NCI-H460 (cell line): ENCODE measurements at places on chromosomes 1 and 21. TPM values are rescaled to one million over a fixed set of nuclear protein-coding genes. Genes with fewer than 3 reads are reported as not detected.

DNA sequence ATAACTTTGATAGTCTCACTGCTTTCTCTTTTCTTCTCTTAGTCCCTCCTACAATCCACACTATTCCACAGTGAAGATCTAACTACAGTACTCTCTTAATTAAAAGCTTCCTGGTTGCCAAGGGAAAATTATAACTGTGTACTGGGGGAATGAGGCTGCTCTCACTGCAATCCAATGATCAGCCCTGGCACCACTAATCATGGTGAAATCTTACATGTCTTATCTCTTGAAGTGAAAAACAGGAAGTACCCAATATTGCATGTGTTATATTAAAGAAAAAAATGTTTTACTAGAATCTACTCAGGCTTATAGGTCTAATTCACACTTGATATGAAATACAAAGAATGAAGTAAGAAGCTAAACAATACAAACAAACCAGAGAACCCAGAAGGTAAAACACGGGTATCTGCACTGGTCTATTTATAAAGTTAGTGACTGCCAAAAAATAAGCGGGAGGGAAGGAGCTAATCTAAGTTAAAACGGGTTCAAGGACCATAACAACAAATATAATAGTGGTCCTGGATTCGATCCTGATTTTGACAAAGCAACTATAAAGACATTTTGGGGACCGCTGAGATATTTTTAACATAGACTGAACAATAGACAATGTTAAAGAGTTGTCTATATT is 57.5 kb downstream of the RGS2 start:
- no peak for DNase-seq

DNA sequence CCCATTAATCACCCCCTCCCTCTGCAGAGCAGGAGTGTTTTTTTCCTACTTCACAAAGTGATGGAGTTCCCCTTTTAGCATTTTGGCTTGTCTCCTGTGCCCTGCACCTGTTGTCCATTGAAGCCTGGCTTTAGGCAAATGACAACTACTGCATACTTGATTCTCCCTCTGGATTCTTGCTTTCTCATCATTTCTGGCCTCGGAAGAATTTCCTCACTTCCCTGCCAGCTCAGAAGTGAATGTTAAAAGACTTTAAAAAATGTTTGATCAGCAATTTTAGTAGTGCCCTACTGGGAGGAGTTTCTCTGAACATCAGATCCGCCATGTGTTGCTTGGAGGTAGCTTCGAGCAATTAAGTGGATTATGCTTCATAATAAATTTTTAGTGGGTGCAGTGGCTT is 28.1 kb downstream of the RCOR3 start:
- DNase-seq, result no peak

DNA sequence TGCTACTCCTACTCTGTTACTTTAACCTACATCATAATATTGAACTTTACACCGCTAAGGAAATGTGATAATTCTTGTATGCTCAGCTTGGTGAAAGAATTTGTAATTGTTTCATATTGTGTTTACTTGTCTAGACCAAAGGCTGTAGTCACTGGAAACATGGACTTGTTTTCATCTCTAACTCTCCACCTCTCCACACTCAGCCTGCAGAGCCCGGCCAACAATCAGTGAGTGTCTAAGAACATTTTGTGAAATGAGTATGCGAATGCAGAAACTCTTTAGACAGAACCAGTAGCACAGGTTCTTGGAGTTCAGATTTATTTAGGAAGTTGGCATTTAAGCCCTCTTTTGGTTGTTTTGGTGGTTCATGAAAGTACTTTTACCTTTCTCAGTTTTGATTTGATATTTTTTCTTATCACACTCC is 3.2 kb upstream of the RWDD3 start:
- no peak for DNase-seq

GTF2B gene
- 33.8 and 36.2 TPM in 2 replicates for total RNA-seq

GRCh38 chr21:28937737-28938136 is 54.9 kb downstream of the LTN1 start:
- no peak for DNase-seq

MYOG gene
- not detected in 2 replicates for total RNA-seq

DNA sequence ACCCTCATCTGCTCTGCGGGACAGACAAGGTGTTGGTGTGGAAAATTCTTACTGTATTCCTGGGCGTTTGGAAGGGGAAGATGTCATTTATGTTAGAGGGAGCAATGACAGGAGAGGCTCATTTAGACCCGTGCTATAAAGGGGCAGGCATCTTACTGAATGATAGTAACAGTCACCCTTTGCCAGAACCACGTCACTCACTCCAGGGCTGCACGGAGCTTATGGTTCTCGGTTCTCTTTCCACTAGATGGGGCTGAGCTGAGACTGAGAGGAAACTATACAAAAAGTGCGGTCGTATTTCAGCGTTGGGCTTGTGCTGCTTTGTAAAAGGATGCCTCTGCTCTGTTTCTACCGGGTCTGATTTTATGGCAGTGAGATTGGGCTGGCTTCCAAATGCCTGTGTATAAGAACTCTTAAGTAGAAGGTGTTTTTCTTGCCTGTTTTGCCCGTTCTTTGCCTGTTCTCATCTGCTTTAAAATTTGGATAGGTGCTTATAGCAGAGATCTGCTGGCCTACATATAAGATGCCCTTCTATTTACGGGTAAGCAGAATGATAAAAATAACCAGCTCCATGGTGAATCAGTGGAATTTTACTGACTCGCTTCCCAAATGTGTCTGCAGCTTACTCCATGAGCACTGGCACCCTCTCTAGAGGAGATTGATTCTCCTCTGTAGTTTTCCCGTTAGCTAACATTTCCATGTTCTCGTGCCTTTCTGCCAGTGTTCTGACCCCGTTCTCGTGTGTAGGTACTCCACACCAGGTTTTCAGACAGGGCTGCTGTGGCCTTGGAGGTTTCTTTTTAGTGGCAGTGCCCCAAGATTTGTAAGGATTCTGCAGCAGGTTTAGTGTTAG is 55.9 kb downstream of the MRPS6 start:
- no peak for DNase-seq

DNA sequence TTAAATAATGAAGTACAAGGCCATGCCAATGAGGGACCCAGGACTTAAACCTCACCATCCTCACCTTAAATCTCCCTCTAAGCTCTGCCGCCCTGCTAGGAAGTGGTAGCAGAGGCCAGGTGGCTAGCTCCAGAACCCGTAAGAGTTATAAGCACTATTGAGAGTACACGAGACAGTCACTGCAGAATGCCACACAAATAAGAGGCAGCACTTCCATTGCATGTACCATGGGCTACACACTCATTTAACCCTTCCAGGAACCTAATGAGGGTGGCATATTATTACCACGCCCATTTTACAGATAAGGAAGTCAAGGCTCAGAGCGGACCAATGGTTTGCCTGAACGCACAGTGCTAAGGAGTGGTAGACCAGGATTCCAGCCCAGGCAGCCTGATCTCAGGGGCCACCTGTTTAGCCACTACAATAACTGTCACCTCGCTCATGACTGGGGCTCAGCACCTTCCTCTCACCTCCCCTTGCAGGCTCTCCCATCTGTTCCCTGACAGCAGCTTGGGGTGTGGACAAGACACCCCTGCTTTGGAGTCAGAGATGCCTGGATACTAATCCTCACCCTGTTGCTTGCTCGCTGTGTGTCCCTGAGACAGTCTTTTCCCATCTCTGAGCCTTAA is 54.8 kb upstream of the ID3 start:
- no peak for DNase-seq

HOOK1 gene
- 0.02 TPM in 1 of 2 replicates, not detected in the other for total RNA-seq
